ENCODE measurements at places on chromosomes 12 and 14.

- DNase-seq: no peak
These were observed 50.7 kb downstream of the BICDL1 start for GRCh38 chr12:120039711-120040110.

GRCh38 chr14:75191100-75191499 lies 14.7 kb upstream of the TMED10 start:
- DNase-seq: no peak

- DNase-seq: no peak
These were observed 521.0 kb upstream of the ATP2B1 start for GRCh38 chr12:90229407-90230170.

DNA sequence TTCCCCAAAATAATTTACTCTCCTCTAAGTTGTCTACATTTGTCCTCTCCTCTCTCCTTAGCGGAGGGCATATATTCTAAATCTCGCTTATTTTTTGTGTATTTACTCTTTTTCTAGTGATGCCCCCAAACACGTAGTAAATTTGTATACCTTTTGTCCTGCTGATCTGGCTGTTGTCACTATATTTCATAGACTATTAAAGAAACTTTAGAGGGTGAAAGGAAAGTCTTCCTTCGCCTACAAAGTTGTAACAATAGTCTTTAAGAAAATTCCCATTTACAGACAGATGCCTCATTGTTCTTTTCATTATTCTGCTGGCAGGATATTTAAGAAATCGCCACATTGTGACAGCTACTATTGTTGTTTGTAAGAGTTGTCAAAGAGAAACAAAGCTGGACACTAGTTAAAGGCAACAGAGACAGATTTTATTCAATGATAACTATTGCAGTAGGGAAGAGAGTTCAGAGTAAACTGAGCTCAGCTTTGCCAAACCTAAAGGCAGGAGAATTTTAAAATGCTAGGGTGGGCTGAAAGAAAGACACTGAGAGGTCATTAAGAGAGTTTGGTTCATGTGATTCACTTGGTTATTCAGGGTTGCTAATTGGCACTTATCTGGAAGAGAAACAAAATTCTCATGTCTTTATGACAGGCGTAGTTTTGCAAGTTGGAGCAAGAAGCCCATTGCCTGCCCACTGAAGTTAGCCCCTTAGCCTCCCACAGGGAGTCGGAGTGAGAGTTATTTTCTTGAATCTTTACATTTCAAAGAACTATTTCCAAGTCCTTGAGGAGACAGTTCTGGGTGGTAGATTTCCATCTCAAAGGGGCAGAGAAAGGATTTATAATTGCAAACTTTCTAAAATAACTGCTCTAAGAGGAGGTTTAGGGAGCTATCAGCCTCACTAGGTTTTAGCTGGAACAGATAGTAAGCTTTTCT lies 1272.5 kb upstream of the SEL1L start:
- no peak for DNase-seq

DNA sequence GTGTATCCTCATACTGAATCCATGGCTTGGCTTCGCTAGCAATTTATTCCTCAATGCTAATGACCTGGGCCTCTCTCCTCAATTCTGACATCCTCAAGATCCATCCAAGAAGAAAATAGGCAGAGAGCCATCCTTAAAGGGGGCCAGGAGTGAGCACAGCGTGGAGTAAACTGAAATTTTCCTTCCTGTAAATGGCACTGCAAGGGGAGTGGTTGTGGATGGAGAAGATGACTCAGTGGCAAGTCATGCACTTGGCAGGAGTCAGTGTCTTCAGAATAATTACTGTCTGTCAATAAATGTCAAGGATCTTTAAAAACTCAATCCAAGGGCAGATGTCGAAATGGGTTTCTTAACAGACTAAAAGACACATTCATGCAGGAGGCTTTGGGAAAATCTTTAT lies 88.0 kb upstream of the TMEM132C start:
- no peak for DNase-seq

DNA sequence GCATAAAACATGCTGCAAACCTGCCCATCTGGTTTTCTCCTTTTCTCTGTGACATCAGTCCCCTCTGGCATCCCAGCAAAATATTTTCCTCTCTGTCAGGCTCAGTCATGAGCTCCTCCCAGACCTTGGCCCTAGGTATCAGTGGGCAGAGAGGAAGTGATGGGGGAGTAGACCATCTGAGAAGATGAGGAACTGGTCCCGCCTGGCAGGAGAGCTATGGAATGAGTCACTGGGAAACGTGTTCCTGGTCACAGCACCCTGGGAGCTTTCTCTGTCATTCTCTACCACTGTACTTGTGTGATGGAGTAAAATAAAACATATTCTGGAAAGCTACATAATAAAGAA lies 5.0 kb upstream of the SRSF9 start:
- DNase-seq: no peak

DNA sequence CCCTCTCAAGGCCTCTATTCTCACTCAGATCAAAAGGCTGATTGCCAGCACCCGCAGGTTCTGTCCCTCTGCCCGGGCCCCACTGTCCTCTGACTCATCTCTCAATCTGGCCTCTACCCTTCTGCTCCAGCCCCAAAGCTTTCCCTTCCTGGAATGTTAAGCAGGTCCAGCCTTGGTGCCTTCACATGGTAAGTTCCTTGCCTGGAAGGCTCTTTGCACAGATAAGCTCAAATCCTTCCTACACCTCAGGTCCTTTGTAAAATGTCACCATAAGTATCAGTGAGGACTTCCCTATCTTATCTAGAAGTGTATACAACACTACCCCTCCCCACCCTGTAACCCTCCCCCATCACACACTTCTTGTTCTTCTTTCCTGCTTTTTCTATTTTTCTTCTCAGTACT lies 22.2 kb downstream of the LPCAT3 start:
- DNase-seq: no peak

DNA sequence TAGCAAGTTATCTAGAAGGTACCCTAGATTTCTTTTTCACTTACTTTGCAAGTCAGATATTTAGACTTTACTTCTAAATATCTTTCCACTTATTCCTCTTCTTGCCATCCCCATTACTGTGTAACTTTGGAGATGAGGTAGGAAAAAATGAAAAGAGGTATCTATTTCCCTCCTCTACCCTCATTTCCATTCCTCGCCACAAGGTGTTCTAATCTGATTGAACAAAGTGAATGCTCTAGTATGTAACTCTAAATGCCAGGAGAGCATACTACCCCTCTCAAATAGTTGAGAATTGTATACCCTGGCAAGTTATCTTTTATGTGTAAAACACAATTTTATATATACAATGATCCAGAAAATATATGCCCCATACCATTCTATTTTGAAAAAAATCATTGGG lies 1.7 kb upstream of the LDHB start:
- no peak for DNase-seq
